Stimulated activated naive B cell treated with anti-CD40 and anti-IgM and Interleukin-4, amounts not matched to agents 10 μg/mL and 1 μg/mL and 100 μg/mL, for 72 hours (primary cell): ENCODE measurements at places on chromosomes 2 and 18.

GRCh38 chr2:72128843-72129227 lies 18.8 kb downstream of the CYP26B1 start:
- DNase-seq: no peak

DNA sequence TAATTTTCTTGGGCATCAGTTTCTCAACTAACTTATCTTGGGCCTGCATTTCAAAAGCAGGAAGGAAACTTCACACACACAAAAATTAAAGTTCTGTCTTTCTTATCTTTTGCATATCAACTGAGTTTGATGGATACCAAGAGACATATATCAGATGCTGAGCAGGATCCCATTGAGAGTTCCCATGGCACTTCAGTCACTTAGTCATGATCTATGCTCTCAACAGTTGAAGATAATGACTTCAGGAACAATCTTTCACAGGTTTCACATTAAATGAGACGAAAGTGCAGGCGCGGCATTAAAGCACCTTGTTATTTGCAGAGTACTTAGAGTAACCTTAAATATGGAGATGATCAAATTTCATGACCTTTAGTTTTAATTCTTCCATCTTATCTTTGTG lies 2139.8 kb upstream of the CELF4 start:
- DNase-seq: no peak

GRCh38 chr2:223081789-223082188 lies 29.8 kb downstream of the KCNE4 start:
- DNase-seq: no peak

- no peak for DNase-seq
Measured at GRCh38 chr18:58527285-58527951, 101.5 kb downstream of the ALPK2 start.

- DNase-seq: no peak
Measured at GRCh38 chr2:31008561-31009114, 129.6 kb downstream of the GALNT14 start.

DNA sequence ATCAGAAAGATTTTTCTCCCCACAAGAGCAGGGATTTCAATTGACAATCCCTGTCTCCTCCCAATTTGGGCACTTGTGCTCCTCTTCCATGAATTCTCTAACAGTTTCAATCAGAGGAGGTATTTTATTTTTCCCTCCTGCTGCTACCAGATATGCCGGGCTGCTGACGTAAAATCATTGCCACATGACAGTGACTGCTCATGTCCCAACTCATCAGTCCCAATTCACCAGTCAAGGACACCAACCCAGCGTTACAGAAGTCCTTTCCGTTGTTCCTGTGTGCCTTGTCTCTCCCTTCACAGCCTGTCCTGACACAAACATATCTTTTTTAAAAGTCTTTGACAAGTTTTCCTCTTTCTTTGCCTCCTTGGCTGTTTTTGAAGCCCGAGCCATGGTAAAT lies 540.2 kb downstream of the LRP1B start:
- no peak for DNase-seq

GRCh38 chr2:2016651-2017311 lies 272.5 kb upstream of the PXDN start:
- DNase-seq: no peak

DNA sequence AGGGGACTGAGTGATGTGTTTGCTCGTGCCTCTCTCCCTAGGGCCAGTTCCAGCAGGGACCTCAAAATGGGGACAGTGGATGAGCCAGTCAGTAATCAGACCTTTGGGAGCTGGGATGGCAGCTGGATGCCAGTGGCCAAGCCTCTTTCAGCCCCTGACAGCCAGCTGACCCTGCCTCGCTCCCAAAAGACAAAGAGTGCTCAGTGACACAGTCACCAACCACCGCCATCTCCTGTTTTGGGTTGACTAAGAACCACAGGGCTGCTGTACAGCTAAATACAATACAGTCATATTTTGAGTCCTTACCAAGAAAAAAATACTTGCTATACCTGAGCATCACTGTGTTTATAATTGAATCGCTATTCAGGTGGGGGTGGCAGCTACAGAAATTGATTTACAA lies 75.7 kb downstream of the POU3F3 start:
- no peak for DNase-seq

DNA sequence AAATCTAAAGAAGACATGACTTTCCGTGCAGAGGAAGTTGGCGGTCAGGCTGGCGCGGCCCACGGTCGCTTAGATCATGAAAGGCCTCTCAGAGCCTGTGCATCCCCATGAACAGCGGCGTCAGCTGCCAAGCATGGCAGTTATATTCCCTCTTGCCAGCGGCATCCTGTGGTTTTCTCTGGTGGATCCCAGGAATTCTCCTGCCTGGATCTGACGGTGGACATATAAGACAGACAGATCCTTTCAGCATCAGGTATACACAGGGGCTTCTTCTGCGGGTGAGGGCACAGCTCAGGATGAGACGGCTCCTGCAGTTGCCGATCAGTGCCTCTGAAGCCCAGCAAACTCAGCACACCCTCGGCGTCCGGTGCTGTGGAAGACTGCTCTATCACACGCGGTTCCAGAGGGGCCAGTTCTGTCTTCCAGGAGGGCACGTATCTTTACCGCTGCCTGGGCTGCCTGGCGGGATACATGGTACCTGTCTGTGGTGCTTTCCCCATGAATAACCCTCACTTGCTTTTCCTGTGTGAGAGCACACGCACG lies 157.8 kb downstream of the LDLRAD4 start:
- no peak for DNase-seq

DNA sequence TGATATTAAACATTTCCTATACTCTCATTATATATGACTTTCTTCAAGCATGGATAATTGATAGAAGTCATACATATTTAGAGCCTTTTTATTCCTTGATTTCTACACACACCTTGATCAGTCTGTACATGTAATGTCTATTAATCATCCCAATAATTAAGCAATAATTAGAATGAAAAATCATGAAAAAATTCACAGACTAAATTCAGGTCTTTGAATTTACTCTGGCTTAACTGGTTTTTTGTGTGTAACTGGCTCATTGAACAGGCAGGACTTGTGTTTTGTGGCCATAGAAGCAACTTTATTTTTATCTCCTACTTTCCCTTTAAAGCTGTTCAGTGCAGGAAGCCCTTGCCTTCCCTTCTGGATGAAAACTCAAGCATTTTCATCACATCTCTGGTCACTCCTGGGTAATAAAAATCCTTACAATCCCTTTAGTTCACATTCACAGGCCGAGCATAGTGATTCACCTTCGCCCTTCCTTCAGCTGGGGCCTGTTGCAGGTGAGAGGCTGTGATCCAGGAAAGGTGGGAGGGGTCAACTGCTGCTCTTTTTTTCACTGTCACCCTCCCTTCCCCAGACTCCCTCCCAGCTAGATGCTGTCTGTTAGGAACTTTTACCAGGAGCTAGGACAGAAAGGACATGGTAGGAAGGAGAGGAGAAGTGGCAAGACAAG lies 58.0 kb upstream of the ITSN2 start:
- DNase-seq: no peak

DNA sequence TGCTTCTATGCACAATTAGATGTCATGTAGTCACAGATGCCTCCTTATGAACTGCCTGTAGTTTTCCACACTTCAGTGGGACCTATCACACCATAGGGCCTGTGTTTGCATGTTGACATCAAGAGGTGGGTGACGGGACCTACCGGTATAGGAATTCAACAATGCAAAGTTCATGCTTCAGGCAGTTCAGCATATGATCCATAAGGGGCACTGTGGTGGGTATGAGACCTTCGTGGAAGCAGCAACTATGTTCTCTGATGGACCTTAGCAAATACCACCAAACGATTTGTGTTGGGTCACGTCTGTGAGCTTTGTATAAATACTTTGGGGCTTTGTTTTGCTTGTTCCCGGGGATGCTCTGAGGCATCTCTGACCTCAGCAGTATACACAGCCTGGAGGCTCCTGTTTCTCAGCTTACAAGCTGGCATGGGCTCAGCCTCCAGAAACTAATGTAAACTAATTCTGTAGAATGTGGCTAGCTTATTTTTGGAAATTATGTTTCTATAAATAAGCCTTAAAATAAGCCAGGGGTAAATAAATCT lies 111.6 kb downstream of the DTNA start:
- DNase-seq: no peak

- no peak for DNase-seq
Measured at GRCh38 chr18:56373601-56374000, 264.8 kb downstream of the TXNL1 start.

DNA sequence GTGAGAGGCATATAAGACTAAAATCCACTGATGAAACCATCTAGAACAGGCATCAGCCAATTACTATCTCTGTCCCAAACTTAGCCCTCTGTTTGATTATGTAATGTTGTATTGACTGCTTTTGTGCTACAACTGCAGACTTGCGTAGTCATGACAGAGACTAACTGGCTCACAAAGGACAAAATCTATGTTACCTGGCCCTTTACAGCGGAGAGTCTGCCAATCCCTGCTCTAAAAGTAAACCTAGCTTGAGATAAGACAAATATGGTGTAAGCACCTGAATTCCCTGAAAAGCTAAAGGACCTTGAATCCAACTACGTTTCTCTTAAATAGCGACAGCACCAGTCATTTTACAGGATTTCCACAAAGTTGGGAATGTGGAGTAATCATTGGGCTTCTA lies 102.8 kb upstream of the LRRTM1 start:
- no peak for DNase-seq

DNA sequence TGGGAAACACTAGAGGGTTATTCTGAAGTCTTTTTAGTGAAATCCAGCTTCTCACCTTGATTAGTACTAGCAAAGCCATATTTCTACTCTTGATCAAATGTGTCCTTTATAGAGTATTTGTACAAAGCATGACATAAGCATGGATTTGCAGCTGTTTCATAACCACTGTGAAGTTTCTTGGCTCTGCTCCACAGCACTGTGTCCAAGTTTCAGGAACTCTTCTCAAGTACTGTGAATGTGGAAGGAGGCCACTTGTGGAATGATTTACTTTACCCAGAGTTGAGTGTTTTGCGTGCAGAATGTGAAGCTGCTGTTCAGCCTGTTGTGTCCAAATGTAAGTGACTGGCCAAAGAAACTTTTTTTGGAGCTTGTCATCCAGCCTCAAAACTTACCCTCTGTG lies 16.2 kb upstream of the MAPRE2 start:
- DNase-seq: no peak

DNA sequence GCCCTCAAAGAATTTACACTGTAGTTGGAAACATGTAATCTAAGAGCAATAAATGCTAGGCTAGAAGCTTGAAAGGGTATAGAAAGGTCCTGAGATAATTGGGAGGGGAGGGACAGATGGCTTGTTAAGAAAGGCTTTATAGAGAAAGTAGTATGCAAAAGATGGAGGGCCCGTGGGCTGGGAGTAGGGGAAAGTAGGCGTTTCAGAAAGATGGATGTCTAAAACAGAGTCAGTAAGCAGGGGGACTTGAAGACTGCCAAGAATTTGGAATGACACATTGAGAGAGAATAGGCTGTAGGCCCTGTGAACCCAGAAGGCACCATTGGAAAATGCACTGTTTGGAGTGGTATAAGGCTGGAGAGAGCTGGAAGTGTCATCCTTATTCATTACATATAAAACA lies 822 bp downstream of the PSMG2 start:
- DNase-seq: no peak

DNA sequence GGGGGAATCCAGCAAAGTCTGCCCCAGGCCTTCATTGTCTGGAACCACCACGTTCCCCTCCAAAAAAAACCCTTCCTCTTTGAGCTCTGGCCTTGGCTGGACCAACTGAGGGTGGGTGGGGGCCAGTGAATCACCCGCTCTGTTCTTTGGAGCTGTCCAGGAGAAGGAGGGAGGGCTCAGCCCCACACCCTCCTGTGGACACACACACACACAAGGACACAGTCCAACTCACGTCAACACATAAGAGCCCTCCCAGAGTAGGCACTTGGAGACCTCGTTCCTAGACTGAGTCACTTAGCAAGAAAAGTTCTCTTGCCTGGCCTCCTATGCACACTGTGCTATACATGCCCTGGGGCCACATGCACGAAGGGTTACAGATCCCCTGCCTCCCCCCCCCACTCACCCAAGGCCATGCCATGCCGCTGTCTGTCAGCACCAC lies 1.2 kb upstream of the TNS1 start:
- DNase-seq: no peak

DNA sequence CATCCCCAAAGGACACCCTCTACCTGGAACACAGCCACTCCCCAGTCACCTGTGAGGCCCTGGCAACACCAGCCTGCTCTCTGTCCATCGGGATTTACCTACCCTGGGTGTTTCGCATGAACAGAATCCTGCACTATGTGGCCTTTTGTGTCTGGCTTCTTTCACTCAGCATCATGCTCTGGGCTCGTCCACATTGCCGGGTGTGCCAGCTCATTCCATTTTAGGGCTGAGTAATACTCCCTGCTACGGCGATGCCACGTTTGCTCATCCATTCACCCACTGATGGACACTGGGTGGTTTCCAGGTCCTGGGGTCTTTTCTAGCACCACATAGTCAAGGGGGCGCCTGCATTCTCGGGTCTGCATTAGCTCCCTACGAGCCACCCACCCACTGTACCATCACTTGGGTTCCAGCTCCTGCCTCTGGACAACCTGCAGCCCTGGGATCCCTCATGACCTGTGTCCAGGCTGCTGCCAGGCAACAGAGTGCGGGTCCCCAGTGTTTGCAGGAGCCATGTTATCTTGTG lies 22.0 kb downstream of the KCNF1 start:
- DNase-seq: no peak

DNA sequence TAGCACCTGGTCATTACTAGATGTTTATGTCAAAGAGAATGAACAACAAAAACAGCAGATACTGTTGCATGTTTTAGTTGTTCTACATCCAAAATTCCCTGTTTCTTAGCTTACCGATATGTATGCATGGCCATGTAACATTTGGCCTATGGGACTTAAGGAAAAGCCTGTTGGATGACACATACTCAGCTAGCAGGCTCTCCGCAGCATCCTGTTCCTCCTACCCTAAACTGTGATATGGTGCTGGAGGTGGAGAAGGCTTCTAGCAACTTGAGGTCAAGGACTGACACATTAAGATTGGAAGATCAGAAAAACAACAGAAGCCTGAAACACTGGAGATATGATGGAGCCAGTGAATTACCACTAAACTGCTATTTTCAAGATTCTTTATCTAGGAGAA lies 537.8 kb downstream of the LRRTM4 start:
- no peak for DNase-seq

GRCh38 chr2:88281302-88282217 lies 111.4 kb downstream of the THNSL2 start:
- DNase-seq: no peak

DNA sequence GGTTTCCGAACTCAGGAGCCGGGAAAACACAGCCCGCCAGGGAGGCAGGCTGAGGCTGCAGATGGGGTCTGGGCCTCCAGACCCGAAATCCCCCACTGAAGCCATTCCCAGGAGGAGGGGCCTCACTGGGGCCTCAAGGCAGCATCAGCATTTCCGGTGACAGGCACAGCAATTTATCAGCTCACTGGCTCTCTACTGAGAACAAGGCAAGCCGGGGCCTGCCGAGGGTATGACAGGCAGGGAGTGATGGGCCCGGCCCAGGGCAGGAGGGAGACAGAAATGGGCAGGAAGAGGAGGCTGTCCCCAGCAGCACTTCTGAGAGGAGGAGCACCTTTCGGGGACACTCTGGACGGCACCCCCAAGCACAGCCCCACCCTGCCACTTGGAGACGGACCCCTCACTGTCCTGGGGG lies 12.5 kb downstream of the SDC1 start:
- no peak for DNase-seq
